ENCODE measurements at places on chromosomes 6 and 20. TPM values are rescaled to one million over a fixed set of nuclear protein-coding genes. Genes with fewer than 3 reads are reported as not detected.

Gene ULBP1
- polyA plus RNA-seq: 0.02 TPM

Gene C6orf163
- 1.3 TPM for polyA plus RNA-seq

- no peak for DNase-seq
Measured at GRCh38 chr6:53818858-53819609, 24.2 kb downstream of the LRRC1 start.

- DNase-seq: no peak
Measured at GRCh38 chr20:63177134-63177784, 38.7 kb downstream of the YTHDF1 start.

DNA sequence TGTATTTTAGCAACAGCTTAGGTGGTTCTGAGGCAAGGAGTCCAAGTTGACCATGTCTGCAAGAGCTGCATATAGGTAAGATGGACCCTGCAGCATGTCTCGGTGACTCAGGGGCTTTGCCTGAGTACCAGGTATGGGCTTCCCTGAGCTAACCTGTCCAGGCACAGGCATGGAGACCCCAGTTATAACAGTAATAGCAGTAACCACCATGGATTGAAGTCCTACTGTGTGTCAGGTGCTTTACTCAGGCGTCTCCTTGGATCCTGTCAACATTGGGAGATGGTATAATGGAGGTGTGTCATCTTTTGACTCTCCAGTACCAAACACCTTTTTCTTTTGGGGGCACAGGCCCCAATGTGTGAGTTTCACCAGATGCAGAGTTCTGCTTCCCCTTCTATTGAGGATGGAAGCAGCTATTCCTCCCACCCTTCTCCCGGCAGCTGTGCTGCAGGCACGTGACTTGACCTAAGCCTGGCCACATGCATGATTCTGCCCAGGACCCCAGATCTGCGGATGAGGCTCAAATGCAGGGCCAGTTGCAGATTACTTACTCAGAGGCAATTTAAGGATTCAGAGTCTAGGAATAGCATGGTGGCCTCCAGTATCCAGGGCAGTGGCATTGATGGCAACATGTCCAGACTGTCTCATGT is 13.8 kb downstream of the TREM1 start:
- DNase-seq: no peak

- no peak for DNase-seq
Measured at GRCh38 chr6:18203786-18204185, 48.6 kb downstream of the KDM1B start.

DNA sequence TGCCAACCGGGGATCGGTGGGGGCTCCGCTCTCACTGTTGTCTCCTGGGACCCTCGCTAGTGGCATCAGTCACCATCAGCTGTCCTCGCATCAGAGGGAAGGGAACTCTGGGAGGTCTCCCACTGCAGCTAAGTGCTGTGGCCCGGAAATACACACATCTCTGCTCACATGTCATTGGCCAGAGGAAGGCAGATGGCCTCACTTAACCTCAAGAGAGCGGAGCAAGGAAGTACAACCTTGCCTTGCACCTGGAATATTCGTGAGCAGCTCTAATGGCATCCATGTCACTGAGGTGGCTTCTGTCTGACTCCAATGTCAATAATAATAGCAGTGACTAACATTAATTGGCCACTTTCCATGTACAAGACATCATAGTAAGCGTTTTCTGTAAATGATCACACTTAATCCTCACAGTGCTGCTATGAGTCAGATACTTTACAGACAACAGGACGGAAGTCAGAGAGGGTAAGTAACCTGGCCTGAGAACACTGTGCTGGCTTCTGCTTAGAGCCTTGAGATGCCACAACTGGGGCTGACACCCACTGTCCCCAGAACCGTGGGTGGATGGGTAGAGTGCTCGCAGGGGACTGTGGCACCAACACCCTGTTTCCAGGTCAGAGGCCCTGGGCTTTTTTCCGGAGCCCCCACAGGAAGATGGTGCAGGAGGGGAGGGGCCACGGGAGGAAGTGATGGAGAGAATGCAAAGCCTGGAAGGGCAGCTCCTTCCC is 6.0 kb downstream of the LHFPL5 start:
- no peak for DNase-seq

DNA sequence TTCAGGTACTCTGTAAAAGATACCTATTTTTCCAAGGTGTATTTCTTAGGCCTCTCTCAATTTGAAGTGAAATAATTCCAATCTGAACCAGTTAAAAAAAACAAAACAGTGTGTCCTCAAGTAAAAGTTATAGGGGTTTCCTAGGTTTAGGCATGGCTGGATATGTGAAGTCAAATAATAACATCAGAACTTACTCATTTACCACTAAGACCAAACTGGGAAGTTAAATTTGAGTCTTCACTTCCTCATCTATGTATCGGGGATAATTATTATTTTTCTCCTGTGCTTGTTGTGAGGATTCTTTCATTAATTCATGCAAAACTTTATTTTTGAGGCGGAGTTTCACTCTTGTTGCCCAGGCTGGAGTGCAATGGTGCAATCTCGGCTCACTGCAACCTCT is 86.2 kb upstream of the PTPRK start:
- no peak for DNase-seq

DNA sequence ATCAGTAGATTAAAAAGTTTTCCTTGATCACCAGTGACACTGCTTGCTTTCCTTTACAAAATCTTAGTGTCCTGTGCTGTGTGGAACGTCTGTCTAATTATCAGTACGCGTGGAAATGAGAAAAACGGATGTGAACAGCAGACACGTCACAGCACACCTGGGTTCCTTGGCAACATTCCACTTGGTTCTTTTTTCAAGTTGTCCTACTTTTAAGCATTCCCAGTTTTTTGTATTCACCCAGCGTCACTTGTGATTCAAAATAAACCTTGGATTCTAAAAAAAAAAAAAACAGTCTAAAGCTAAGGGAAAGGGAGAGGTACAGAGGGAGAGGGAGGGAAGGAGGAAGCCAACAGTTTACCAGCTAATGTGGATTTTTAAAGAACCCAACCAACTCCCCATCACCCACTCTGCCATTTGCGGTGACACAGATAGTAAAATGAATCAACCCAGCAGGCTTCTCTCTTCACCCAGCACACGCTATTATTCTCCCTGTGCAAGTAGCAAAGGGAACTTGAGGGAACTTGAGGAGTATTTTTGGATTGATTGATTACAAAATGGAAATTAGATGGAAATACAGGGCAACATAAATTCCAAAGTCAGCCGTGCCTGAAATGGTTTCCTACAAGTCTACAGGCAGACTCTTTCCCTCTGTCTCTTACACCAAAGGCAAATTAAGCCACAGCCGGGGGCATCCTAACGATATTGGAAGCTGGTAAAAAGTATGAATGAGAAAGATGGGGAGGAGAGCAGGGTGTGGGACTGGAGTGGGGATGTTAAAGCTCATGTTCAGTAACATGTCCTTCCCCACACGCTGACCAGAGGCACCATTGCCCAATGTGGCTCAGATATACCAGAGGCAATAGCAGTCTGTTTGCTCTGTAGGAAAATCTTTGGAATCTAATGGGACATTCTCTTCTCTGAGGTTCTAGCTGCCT is 129.8 kb downstream of the SASH1 start:
- no peak for DNase-seq

DNA sequence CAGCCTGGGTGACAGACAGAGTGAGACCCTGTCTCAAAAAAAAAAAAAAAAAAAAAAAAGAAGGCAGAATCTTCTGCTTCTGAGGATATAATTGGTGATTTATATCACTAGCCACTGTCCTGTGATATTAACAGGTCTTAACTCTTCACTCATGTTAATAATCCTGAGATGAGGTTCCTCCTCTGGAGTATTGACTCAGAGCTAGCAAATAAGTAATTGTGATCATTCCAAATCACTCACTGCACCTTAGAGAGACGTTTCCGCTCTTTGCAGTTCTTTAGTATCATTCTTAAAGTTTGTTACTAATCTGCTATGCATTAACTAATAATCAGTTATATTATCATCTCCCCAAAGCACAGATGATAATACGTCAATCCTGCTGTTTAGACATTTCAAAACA is 41.6 kb upstream of the NOX3 start:
- DNase-seq: no peak

Measured in ovary (tissue), 10 donors.